Spinal cord (tissue), 10 donors: ENCODE measurements at places on chromosomes 13 and 19. TPM values are rescaled to one million over a fixed set of nuclear protein-coding genes. Genes with fewer than 3 reads are reported as not detected.
A peak's percentile ranks its signal among the peaks of the same experiment; 100 is the strongest.

DNA sequence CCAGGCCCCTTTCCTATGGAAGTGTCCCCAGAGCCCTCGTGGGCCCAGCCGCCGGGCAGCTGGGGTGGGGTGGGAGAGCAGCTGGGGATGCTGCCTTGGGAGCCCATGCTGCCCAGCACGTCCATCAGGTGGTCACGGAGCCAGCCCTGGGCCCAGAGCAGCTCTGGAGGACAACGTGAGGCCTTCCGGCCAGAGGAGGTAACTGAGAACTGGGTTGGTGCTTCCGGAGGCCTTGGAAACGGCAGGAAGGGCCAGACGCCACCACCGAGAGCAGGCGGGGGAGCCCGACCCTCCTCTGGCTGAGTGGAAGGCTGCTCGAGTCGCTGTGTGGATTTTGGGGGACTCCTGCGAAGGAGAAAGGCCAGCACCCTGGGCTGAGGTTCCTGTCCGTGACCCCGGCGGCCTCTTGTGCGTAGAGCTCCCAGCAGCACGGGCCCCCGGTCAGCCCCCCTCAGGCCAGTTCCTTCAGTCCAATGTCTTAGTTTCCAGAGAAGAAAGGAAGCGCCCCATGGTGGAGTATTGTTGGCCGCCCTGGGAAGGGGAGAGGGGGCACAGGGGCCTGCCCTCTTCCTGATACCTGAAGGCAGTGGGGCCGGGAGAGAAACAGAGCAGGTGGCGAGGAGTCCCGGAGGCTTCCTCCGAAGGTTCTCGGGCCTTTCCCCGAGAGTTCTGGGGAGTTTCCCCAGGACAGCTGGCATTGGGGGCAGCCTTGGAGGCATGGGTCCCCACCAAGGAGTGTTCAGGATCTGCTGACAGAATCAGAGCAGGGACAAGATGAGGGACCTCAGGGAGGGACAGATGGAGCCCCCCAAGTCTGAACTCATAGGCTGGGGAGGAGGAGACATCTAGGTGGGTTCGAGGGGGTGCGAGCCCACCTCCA is 68.8 kb downstream of the MLLT1 start:
- H3K4me1 ChIP-seq, result peaks cover 11% of the 10 kb centered on the region
- no peak overlapping the region for H3K27ac ChIP-seq
- no peaks in the 10 kb centered on the region for H3K27me3 ChIP-seq
- H3K4me3 ChIP-seq, result no peak overlapping the region
- H3K36me3 ChIP-seq, result peaks cover 63% of the 10 kb centered on the region

DNA sequence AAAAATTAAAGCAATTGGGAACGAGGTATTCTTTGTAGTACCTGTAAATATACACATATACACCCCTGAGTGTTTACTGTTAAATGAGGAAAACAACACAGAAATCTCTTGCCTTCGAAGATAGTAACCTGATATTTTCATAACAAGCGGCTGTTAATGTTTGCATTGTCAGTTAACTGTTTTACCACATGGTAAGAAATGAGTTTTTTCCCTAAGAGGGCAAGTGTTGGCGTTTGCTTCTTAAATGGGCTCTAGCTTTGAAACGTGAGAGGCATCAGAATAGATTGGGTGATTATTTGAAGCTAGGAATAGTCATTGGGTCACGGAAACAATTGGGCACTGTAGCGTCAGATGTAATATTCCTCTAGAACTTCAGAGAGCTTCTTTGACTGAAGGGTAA is 22.0 kb upstream of the UPF3A start:
- H3K36me3 ChIP-seq, result peaks cover 43% of the 10 kb centered on the region
- DNase-seq, result no peak
- H3K4me1 ChIP-seq, result no peaks in the 10 kb centered on the region
- H3K27me3 ChIP-seq, result no peaks in the 10 kb centered on the region
- H3K4me3 ChIP-seq, result no peak overlapping the region
- H3K27ac ChIP-seq, result no peak overlapping the region

- H3K4me3 ChIP-seq, result no peak overlapping the region
- H3K27ac ChIP-seq, result no peak overlapping the region
- no peak for DNase-seq
These were observed 48.0 kb downstream of the RGCC start for GRCh38 chr13:41505209-41505835.

GRCh38 chr19:23052349-23052748 is 49.4 kb upstream of the ZNF728 start:
- H3K27ac ChIP-seq, result no peak overlapping the region
- DNase-seq, result no peak
- H3K4me1 ChIP-seq, result no peaks in the 10 kb centered on the region
- H3K27me3 ChIP-seq, result no peaks in the 10 kb centered on the region

GRCh38 chr19:5621311-5621944 is 1.1 kb downstream of the SAFB2 start:
- peaks cover 36% of the 10 kb centered on the region for H3K36me3 ChIP-seq
- H3K4me3 ChIP-seq, result peak overlapping the region; percentile 98
- H3K4me1 ChIP-seq, result peaks cover 41% of the 10 kb centered on the region
- no peaks in the 10 kb centered on the region for H3K27me3 ChIP-seq
- peak; percentile 17 for DNase-seq

GRCh38 chr19:31943191-31943661 is 402.2 kb upstream of the ZNF507 start:
- no peak for DNase-seq
- no peak overlapping the region for H3K27ac ChIP-seq
- H3K36me3 ChIP-seq, result no peaks in the 10 kb centered on the region
- no peaks in the 10 kb centered on the region for H3K4me1 ChIP-seq

LINGO3 gene
- polyA plus RNA-seq, result 7.4 TPM

PSG1 gene
- polyA plus RNA-seq, result 0.33 TPM

FGF21 gene
- not detected for polyA plus RNA-seq

- no peaks in the 10 kb centered on the region for H3K27me3 ChIP-seq
- H3K36me3 ChIP-seq, result peaks cover 14% of the 10 kb centered on the region
- H3K4me3 ChIP-seq, result no peak overlapping the region
- peak; percentile 49 for DNase-seq
- H3K4me1 ChIP-seq, result peaks cover 71% of the 10 kb centered on the region
These were observed 1.9 kb upstream of the ZNF580 start for GRCh38 chr19:55638864-55639359.

DNA sequence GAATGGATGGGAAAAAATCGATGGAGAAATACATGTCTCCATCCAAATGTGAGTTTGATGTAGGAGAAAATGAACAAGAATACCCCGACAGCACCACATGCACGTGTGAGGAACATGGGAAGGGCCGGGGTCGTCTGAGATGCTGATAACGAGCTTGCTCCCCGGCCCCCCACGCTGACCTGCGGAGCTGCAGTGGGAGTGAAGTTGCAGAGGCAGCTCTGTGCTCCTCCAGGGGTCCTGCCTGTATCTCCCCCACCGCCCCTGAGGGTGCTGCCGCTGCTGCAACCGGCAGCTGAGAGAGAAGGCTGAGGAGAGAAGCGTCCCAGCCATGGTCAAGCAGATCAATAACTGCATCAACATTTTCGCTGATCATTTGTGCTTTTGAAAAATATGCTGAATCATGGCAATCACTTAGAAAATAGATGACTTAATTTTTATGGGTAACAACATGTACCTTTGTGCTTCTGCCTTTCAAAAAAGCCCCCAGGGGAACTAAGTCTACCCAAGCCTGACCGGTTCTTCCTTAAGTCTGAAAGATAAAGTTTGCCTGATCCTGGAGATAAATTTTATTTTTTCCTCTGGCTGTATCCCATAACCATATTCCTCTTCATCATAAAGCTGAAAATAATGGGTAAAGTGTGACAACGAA is 18.2 kb upstream of the NAXD start:
- no peaks in the 10 kb centered on the region for H3K27me3 ChIP-seq
- no peaks in the 10 kb centered on the region for H3K4me1 ChIP-seq
- no peak overlapping the region for H3K4me3 ChIP-seq
- no peak for DNase-seq

TYROBP gene
- 32.4 TPM for polyA plus RNA-seq

DNA sequence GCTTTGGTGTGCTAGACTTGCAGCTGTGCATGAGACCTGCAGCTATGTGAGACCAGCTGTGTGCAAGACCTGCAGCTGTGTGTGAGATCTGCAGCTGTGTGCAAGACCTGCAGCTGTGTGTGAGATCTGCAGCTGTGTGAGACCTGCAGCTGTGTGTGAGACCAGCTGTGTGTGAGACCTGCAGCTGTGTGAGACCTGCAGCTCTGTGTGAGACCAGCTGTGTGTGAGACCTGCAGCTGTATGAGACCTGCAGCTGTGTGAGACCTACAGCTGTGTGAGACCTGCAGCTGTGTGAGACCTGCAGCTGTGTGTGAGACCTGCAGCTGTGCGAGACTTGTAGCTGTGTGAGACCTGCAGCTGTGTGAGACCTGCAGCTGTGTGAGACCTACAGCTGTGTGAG is 6.7 kb upstream of the DCUN1D2 start:
- H3K27me3 ChIP-seq, result no peaks in the 10 kb centered on the region
- peaks cover 42% of the 10 kb centered on the region for H3K36me3 ChIP-seq
- H3K4me1 ChIP-seq, result peaks cover 12% of the 10 kb centered on the region
- no peak for DNase-seq
- no peak overlapping the region for H3K4me3 ChIP-seq
- no peak overlapping the region for H3K27ac ChIP-seq
